Fibroblast of upper back skin (primary cell): ENCODE measurements at places on chromosomes 12 and 14.
A peak's percentile ranks its signal among the peaks of the same experiment; 100 is the strongest.

DNA sequence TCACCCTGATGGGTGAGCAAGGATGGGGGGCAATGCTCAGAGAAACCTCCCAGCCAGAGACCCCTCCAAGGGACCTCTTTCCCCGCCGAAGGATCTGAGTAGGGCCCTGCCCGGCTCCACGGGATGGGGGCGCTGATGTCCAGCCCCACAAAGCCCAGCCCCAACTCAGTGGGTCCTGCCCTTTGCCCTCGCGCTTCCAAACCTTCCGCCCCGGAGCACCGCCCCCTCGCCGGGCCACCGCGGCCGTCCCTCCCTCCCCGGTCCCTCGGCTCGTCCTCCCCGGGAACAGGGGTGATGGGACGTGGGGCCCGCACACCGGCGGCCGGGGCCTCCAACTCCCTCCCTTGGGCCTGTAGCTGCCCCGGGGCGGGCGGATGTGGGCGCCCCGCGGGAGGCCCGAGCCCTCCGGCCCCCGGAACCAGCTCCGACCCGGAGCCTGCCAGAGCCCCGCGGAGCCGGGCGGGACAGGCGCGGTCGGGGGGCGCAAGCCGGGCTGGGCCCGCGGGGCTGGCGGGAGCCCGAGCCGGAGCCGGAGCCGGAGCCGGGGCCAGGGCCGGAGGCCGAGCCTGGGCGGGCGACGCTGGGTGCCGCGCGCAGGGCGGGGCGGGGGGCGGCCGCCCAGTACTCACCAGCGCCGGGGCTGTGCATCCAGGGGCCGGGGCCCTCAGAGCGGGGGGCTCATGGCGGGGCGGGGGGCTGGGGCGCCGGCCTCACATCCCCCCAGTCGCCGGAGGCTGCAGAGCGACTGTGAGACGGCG is 386 bp downstream of the HDAC7 start:
- no peak for DNase-seq

DNA sequence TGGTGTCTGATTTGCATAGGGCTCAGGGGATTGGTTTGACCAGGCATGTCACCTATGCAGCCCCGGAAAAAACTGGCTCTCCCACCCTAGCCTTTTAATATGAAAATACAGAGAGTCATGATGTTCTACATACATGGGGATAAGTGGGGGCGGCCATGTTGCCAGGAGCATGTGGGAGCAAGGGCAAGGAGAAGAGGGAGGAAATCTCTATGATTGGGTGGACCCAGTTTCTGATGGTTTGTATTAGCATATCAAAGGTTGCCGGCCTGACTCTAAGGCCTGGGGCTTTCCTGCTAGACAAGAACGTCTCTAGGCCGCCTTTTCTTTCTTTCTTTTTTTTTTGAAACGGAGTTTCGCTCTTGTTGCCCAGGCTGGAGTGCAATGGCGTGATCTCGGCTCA is 123.4 kb upstream of the CPSF6 start:
- DNase-seq = no peak

GRCh38 chr14:95195031-95195430 is 37.7 kb upstream of the DICER1 start:
- no peak for DNase-seq

DNA sequence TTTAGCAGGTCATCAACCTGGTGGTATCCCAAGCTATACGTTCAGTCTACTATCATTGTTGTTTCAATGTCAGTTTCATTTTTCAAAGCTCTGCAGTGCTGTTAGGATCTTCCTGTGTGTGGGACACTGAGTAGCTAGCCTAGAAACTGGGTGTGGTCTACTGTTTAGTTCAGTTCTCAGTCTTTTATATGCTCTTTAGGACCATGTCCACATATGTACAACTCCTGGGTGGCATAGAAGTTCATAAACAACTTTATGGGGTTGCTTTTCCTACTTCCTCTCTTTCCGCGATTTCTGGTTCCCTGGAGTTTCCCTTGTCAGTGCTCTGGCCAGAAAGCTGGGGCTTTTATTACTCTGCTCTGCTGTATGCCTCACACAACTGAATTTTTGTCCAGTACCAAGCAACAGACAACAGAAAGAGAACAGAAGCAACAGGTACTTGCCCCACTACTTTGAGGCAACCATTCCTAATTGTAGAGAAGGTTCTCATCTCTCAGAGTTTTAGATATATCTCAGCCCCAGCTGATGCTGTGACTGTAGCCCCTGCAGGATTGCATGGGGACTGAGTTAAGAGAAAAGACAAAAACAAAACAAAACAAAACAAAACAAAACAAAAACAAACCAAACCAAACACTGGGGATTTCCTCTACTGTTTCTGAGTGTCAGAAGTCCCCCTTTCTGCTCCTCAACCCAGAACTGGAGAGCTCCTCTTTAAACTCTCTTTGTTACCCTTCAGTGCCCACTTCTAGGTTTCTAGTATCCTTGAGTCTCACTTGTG is 30.3 kb downstream of the MIS18BP1 start:
- DNase-seq = no peak

DNA sequence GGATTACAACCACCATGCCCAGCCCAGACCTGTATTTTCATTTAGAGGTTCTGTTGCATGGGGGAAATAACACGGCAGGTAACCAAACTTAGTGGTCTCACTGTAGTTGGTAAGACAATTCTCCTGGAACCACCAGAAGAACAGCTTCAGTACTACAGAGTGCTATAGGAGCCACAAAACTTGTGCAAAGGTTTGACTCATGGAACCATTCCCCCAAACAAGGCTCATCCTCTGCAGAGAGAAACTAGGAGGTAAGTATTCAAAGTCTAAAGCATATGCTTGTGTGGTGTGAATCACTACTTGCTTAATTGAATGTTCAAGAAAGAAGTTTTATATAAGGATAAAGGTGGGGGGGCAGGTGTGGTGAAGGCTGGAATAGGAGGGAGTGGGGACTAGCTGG is 58.7 kb downstream of the GNS start:
- no peak for DNase-seq

DNA sequence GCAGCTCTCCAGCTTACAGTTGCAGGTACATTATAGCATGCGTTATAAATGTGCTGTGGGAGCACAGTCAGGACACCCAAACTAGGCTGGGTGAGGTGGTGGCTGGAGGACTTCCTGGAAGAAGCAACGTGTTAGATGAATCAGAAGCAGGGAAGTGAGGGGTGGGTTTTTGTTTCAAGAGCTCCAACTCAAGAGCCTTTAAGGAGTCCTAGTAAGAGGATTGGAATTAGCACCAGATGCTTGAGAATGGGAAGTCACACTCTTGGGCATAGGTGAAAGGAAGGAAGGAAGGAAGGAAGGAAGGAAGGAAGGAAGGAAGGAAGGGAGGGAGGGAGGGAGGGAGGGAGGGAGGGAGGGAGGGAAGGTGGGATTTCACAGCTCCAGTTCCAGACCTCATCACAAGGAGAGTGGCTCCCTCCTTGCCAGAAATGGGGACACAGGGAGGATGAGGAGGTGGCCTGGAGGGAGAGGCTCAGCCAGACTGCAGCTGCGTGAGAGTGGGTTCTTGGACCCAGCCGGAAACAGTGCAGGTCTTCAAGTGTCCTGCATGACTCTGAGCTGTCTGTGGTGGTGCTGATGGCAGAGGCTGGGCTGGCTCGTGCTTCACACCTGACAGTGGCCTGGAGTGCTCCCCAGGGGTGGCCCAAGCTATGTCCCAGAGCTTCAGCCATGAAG is 115.7 kb upstream of the GSC start:
- no peak for DNase-seq

DNA sequence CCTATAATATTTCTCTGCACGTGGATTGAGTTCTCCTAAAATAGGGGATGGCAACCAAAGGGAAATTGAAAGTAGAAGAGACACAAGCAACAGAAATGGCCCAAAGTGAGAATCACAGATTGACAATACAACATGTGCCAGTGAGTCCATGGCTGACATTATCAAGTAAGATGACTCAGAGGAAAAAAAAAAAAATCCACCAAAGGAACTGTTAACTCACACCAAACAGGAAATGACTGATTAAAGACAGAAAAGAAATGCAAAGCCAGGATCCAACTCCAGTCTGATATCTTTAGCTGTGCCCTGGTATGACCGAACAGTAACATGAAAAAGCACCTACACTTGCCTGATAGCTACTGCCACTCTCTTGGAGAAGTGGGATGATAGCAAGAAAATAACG is 485.0 kb downstream of the PRKD1 start:
- DNase-seq = peak; percentile 48

- DNase-seq = no peak
These were observed 5.1 kb downstream of the P3H3 start for GRCh38 chr12:6833189-6833890.

GRCh38 chr14:102893452-102893851 is 29.0 kb upstream of the AMN start:
- peak; percentile 96 for DNase-seq

DNA sequence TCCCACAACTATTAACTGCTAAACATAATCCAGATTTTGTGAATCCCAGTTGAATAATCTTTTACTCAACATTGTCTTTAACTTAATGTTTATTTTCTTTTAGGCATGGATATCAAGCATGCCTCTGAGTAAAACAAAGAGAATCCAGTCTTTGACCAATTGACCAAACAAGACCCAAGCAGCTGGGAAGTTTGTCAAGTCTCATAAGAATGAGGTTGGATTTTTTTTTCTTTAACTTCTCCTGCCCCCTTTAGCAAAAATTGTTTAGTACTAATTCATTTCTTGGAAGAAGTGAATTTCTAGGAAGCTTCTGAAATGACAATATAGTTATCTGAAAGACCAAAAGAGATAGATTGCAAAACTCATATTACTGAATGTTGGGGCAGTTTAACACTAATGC is 89.9 kb downstream of the OTOGL start:
- DNase-seq = peak; percentile 89

GRCh38 chr12:113402586-113403260 is 964 bp downstream of the SDS start:
- DNase-seq = no peak
